ENCODE measurements at places on chromosomes 1 and 21.

DNA sequence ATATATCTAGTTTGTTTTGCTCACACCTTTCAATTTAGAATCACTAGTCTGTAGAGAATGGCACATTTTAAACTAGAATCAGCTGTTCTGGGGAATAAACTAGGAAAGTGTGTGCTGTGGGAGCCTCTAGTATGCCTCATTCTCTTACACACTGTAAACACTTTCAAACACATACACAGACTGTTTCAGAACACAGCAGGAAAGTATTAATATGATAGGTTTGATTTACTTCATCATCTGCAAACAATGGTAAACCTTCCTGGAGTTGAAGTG lies 67.1 kb upstream of the ABCG1 start:
- DNase-seq = no peak

DNA sequence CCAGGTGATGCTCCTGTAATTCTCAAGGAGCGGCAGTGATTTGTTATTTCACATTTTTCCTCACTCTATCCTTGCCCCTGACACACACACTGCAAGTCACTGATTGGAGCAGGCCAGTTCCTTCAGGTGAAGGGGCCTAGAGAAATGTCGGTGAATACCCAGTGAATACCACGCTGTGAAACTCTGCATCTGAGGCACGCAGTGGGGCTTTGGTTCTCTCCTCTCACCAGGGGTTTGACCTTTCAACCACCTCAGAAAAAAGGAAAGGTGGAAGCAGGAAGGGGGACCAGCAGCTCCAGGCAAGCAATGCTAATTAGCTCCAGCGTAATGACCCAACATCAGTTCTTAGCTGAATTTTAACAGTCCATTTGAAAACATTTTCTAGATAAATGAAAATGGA lies 532 bp upstream of the FAM177B start:
- DNase-seq = no peak

DNA sequence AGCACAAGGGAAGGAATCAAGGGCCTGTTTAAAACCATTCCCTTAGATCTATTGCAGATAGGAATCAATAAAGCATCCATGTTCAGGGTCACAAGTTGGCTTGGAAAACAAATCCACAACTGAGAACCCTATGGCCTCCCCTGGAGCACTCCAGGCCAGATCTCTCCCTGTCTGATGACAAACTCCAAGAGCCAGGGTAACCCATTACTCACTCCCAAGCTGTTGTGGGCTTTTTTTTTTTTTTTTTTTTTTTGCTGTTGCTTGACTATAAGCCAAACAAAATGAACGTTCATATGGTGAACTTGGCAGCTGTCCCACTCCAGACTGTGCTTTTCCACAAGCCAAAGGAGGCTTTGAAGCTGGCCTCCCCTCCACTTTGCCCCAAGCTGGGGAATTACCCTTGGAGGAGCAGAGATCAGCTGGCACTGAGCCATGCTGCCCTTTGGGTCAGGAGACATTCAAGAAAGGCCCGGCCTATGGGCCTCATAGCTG lies 35.7 kb upstream of the VAV3 start:
- DNase-seq = peak; percentile 8

DNA sequence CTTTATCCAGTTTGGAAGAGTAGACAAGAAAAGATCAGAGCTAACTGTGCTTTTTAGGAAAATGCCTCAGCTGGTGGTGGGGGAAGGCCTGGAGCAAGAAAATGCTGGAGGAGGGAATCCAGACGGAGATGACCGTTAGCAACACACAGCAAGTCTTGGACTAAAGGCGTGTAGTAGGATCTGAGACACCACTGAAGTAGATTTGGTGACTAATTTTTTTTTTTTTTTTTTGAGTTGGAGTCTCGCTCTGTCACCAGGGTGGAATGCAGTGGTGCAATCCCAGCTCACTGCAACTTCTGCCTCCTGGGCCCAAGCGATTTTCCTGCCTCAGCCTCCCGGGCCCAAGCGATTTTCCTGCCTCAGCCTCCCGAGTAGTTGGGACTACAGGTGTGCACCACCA lies 41.2 kb downstream of the LPAR3 start:
- DNase-seq = peak; percentile 32

GRCh38 chr1:47233186-47233585 lies 1.2 kb upstream of the TAL1 start:
- no peak for DNase-seq

- no peak for DNase-seq
Observed at GRCh38 chr1:43703836-43704235, 3.5 kb upstream of the ST3GAL3 start.

DNA sequence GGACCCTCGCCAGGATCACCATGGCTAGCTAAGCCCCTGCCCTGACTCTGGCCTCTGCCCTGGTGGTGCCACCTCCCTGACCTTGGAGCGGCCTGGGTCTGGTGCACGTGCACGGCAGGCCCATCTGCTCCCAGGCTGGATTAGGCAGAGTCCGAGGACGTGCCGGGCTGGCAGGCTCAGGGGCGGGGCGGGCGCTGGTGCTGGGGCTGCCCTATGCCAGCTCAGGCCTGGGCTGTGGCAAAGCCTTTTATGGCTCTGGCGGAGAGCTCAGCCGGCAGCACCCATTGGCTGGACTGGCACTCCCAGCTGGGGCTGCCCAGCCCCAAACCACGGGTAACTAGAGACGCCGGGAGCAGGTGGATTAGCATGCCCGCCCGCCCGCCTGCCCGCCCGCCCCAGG lies 17.1 kb upstream of the EDN2 start:
- DNase-seq = no peak

DNA sequence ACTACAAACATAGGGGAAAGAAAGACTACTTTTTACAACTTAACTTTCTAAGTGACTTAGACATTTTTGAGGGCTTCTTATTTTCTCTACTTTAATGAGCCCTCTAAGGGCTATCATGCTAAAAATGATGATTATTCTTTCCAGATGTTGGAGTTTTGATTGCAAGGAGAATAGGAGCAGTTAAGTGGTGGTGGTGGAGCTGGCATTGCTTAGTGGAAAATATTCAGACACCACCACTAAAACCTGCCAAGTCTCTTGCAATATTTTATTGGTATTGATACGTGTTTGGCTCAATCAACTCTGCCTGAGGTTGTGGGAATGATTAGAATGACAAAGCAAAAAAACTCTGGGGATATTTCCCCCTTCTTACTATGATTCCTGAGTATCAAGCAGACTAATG lies 82.6 kb upstream of the PTGFR start:
- DNase-seq = no peak

DNA sequence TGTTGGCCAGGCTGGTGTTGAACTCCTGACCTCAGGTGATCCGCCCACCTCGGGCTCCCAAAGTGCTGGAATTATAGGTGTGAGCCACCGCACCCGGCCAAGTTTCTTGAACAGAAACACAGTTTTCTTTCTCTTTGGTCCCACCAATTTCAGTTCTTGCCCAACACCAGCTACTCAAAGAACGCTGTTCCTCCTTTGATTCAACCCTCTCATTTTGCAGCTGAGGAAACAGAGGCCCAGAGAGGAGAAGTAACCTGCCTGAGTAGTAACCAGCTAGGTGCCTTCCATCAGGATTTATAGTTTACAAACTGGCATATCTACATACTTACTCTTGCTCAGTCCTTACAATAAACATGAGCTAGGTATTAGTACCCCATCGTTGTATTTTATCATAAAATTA lies 119.9 kb downstream of the SYF2 start:
- no peak for DNase-seq

GRCh38 chr1:56429288-56429687 lies 150.1 kb downstream of the PLPP3 start:
- DNase-seq = no peak
